Fibroblast of skin of left biceps (primary cell): ENCODE measurements at places on chromosomes 4 and X.

DNA sequence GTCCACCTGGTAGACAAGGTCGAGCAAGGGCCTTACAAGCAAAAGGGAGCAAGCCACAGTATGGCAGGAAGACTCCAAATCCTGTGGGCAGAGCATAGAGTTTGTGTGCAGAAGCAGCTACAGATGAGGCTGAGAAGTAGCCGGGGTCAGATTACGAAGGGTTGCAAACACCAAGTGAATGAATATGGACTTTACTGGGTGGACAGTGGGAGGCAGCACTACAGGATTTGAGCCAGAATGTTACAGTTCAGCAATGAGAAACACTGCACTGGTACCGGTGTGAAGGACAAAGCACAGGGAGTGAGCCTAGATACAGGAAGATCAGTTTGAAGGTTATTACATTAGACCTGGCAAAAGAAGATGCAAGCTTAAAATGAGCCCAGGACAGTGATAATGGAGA is 46.1 kb upstream of the HOPX start:
- DNase-seq = no peak

- no peak for DNase-seq
Observed at GRCh38 chrX:39551762-39552161, 546.0 kb downstream of the BCOR start.

DNA sequence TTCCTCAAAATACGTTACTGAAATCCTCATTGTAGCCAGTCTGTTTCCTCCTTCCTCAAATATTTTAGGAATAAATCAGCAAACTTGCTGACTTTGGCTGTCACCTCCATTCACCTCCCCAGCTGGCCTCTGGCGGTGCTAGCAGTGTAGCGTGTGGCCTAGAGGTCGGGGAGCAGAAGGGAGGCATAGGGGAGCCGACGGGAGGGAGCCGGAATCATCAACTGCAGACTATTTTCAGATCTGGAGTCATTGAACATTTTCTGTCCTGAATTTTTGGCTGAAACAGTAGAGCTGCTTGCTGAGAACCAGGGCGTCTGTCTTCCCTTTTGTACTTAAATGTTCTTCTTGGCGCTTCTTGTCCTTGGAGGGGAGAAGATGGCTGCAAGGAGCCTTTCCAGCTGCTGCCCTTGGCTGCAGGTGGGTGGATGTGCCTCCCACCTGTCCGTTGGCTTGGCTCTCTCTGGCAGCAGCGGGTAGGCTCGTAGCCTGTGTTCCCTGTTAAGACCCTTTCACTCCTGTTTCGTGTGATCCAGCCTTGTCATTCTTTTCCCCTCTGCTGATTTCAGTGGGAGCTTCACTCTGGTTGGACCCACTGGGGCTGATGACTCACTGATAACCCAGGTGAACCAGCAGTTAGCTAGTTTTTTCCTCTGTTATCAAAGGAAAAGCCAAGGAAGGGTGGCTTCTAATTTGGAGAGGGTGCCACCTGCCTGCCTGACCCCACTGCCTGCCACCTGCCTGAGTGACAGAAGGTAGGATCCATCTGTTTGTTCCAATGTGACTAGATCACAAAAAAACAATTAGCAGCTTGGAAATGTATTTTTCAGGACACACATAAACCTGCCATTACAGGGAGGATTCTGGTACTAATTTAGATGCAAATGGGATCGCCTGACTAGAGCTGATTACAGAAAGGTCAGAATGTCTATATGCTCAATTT is 135.9 kb downstream of the GATB start:
- no peak for DNase-seq

DNA sequence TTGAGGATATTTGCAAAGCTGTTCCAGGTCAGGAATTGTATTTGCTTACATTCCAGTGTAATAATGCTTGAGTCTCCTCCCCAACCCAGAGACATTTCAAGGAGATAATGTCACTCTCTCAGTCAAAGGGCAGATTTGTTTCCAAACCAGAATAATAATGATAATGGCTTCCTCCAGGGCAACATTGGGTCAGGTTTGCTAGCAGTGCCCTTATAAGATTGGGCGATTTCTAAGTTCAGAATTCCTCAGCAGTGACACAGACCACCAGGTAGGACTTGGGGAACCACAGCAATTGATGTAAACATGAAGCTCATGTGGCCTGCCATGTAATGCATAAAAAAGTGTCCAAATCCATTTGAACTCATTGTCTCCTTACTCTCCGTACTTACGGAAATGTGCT is 125.2 kb downstream of the BMP15 start:
- DNase-seq = no peak
